EL (cell line): ENCODE measurements at places on chromosomes 13 and 19.

DNA sequence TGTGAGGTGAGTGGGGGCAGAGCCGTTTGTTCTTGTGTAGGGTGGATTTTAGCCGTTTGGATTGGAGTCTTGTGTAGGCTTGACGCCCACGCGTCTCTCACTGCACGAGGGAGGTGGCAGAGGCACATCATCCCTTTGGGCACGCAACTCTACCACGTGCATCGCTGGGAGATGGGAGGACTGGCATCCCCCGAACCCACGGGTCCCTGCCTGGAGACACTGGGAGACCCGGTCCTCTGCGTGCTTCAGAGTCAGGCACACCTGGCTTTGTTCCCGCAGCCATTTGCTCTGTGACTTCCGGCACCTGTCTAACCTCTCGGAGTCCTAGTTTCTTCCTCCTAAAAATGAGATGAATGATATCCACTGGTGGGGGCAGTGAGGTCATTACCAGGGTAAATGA, 6.4 kb downstream of the ARHGEF7 start:
- no peak for DNase-seq

DNA sequence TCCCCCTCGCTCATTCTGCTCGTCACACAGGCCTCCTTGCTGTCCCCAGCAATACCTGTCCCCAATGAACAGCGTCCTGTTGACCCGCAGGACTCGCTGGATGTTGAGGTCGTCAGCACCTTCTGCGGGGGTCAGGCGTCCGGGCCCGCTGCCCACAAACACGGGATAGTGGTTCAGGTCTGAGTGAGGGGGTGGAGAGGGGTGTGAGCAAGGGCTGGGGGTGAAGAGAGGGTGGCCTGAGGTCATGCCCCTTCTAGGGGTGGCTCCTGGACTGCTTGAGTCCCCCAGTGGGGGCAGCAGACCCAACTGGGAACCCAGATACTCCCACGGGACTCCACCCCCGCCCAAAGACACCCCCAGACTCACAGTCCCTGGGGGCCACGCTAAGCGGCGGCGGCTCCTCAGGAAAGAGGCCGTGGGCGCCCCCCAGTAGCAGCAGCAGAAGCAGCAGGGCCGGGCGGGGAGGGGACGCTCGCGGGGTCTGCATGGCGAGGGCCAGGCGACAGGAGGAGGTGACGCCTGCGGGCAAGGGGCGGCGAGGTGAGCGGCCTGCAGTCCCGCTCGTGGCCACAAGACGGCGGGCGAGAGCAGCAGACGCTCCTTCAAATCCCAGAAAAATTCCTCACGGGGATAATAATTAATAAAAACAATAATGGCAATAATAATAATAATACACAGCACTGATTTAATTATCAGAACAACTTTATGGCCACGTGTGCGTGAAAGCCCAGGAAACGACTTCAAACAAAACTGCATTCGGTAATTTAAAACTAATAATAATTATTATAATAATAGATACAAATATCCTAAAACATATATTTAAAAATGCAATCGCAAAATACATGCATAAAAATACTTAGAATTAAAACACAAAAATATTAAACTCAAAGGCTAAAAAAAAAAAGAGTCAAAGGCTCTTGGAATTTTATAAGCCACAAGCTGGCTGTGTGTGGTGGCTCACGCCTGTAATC, 1.2 kb downstream of the SEMA6B start:
- DNase-seq: no peak

- no peak for DNase-seq
Observed at GRCh38 chr13:49341941-49342340, 94.2 kb downstream of the CDADC1 start.

- peak; percentile 40 for DNase-seq
Observed at GRCh38 chr19:737591-738093, 13.3 kb upstream of the MISP start.

DNA sequence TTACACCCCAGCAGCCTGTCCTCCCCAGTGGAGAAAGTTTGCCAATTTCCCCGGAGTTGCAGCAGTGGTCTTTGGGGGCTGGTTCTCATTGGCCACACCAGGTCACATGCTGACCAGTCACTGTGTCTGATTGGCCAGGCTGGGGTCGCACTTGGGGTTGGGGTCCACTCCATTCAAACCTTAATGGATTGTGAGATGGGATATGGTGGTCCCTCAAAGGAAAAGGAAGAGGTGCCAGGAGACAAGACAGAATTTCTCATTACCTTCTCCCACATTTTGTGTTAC, 3.4 kb downstream of the PPM1N start:
- no peak for DNase-seq

- no peak for DNase-seq
Observed at GRCh38 chr13:75702476-75702875, 66.3 kb downstream of the LMO7 start.
